ENCODE measurements at places on chromosomes 16 and 17.

GRCh38 chr16:48405907-48406306 is 20.7 kb upstream of the SIAH1 start:
- DNase-seq, result no peak

DNA sequence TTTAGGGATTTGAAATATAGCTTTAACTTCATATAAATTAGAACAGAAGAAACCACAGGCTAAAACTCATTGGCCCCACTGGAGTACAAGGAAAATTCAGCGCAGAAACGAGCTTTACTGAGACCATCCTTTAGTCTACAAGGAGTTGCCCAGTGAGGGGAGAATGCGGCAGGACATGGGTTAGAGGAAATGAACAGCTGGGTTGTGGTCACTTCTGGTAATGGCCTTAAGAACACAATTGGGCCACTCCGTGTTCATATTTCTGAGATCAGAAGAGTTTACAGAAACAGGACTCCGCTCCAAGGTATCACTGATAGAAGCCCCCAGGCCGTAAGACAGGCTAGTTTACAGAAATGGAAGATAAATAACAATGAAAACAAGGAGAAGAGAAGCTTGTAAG is 188.3 kb downstream of the ZFHX3 start:
- DNase-seq, result no peak

- no peak for DNase-seq
These were observed 41.1 kb downstream of the TMEM11 start for GRCh38 chr17:21172846-21173245.

GRCh38 chr17:82013341-82013740 is 9.3 kb downstream of the CENPX start:
- peak; percentile 94 for DNase-seq

- no peak for DNase-seq
These were observed 11.4 kb downstream of the IGFBP4 start for GRCh38 chr17:40454613-40454995.
